Stomach (tissue), 19 donors: ENCODE measurements at places on chromosomes 16 and 17. TPM values are rescaled to one million over a fixed set of nuclear protein-coding genes. Genes with fewer than 3 reads are reported as not detected.

- no peak for DNase-seq
Observed at GRCh38 chr16:85197611-85198566, 85.6 kb upstream of the CIBAR2 start.

DNA sequence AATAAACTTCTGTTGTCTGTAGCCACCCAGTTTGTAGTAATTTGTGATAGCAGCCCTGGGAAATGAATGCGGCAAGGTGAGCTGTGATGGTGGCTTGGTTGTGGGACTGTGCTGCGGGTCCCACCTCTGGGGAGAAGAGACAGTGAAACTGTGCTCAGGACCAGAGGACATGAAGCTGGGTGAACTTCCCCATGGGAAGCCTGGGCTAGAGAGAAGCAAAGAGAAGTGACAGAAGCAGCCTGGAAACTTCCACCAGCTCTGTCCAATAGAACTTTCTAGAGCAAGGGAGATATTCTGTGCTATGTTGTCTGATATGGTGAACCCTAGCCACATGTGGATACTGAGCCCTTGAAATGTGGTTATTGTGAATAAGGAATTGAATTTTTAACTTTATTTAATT is 51.5 kb upstream of the EMP2 start:
- no peak for DNase-seq

ITGA2B gene
- total RNA-seq = 2.4 TPM

GLTPD2 gene
- not detected for total RNA-seq

NPTX1 gene
- total RNA-seq = 2.0 TPM

FOXC2 gene
- total RNA-seq = not detected
